ENCODE measurements at places on chromosomes 6 and 20.

DNA sequence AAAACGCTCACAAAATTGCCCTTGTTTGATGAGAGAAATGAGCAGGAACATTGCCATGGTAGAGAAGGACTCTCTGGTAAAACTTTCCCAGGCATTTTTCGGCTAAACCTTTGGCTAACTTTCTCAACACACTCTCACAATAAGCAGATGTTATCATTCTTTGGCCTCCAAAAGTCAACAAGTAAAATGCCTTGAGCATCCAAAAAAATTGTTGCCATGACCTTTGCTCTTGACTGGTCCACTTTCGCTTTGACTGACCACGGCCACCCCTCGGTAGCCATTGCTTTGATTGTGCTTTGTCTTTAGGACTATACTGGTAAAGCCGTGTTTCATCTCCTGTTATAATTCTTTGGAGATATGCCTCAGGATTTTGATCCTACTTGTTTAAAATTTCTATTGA lies 41.1 kb upstream of the PREP start:
- no peak for DNase-seq

DNA sequence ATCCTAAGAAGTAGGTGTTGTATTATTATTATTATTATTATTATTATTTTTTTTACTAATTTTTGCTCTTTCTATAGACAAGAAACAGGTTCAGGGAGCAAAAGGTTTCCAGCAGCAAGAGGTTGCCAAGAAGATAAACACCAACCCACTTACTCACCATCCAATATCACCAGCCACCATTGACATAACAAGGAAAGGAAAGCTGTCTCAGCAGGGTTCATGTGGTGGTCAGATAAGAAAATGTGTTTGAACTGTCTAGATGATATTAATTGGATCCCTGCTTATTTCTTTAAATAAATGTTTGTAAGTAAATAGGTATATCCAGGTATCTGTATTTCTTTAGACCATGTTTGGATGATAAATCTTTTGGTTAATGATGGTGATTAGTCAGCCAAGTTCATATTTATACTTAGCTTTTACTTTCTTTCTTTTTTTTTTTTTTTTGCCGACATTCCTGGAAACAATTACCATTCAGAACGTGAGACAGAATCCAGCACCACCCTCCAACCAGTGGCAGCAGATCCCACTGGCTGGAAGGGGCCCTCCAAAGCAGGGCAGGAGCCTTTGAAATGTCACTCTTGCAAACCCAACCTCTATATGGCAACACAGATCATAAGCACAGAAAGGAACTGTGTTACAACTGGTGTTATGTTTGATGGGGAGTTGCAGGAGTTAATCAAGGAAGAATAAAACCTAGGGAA lies 139.2 kb upstream of the ECI2 start:
- DNase-seq = no peak

DNA sequence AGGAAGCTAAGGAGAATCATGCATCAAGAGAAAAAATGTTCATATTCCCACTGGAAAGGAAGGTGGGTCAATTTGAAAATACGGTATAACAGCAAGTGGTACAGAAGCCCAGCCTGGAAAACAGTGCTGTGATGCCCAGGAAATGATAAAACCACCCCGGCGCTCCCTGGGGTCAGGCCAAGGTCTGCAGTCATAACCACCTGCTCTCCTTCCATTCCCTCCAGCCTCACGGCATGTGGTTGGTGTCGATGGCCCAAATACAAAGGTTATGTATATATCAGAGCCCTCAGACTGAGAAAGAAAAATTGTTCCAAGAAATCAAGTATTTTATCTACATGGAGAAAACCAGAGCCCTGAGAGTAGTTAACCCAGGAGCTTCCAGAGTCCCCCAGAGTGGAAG lies 208.1 kb upstream of the CDYL start:
- DNase-seq = no peak

DNA sequence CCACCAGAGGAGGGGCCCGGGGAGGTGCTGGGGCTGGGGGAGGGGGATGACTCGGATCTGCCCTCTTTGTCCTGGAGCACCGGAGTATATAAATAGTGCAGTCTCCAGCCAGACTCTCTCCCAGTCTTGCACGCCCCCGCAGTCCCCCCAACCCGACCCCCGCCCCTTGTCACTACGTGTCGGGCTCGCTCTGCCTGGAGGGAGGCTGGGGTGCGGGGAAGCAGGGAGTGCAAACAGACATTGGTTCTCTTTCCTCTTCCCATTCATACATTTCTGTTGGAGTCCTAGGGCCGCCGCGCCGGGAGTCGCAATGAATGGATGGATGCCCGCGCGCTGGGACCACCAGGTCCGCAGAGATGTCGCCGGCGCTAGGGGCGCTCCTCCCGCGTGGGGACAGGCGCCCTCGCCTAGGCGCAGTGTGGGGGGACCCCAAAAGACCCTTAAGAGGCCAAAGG lies 179.3 kb downstream of the TBXT start:
- no peak for DNase-seq

GRCh38 chr6:18025596-18025995 lies 38.2 kb upstream of the KIF13A start:
- DNase-seq = no peak

- no peak for DNase-seq
These were observed 176.1 kb downstream of the TRIM27 start for GRCh38 chr6:28747631-28748157.

DNA sequence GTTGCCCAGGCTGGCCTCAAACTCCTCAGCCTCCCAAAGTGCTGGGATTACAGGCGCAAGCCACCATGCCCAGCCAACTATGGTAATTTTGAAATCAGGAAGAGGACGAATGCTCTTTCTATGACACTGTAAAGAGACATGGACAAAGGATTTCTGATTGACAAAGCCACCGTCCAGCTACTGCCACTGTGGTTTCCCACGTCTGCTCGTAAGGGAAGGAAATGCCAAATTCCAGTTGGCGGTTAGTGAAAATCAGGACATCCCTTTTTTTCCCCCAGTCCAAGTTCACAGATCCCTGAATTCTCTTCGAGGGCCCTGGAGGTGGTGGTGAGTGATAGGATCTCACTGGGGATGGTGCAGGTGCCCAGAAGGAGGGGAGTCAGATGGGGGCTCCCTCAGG lies 31.2 kb downstream of the SNAI1 start:
- no peak for DNase-seq

- no peak for DNase-seq
These were observed 64.8 kb downstream of the TRIM27 start for GRCh38 chr6:28858963-28859362.

- DNase-seq = no peak
These were observed 45.1 kb upstream of the B4GALT5 start for GRCh38 chr20:49758781-49759180.

DNA sequence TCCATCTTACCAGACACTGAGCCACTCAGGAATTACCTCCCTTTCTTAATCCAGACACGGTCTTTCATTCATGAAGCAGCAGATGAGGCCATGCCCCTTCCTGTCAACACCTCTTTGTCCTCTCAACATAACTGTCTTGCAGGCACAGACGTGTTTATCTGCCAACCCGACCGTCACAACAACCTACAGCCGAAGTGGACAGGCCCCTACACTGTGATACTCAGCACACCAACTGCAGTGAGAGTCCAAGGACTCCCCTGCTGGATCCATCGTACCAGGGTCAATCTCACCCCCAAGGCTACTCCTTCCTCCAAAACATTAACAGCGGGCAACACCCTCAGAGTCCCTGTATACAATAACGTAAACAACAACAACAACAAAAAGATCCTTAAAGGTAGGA lies 30.6 kb upstream of the ULBP3 start:
- no peak for DNase-seq

- no peak for DNase-seq
These were observed 118.5 kb downstream of the SNX5 start for GRCh38 chr20:17849901-17850683.

DNA sequence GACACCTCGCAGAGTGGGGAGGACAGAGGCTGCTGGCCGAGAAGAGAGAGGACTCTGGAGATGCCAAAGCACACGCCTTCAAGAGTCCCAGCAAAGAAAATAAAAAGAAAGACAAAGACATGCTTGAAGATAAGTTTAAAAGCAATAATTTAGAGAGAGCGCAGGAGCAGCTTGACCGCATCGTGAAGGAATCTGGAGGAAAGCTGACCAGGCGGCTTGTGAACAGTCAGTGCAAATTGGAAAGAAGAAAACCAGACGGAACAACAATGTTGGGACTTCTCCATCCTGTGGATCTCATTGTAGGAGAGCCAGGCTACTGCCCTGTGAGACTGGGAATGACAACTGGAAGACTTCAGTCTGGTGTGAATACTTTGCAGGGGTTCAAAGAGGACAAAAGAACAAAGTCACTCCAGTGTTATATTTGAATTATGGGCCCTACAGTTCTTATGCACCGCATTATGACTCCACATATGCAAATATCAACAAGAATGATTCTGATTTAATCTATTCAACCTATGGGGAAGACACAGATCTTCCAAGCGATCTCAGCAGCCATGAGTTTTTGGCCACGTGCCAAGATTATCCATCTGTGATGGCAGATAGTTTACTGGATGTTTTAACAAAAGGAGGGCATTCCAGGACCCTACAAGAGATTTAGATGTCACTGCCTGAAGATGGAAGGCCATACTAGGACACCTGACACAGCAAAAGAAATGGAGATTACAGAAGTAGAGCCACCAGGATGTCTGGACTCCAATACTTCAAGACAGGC lies 52.2 kb downstream of the REV3L start:
- DNase-seq = no peak

- DNase-seq = no peak
These were observed 241.8 kb upstream of the BMP2 start for GRCh38 chr20:6525447-6526303.

- no peak for DNase-seq
These were observed 38.0 kb downstream of the EFCAB8 start for GRCh38 chr20:32896521-32897280.

GRCh38 chr6:113763876-113764275 lies 93.3 kb upstream of the MARCKS start:
- DNase-seq = no peak

DNA sequence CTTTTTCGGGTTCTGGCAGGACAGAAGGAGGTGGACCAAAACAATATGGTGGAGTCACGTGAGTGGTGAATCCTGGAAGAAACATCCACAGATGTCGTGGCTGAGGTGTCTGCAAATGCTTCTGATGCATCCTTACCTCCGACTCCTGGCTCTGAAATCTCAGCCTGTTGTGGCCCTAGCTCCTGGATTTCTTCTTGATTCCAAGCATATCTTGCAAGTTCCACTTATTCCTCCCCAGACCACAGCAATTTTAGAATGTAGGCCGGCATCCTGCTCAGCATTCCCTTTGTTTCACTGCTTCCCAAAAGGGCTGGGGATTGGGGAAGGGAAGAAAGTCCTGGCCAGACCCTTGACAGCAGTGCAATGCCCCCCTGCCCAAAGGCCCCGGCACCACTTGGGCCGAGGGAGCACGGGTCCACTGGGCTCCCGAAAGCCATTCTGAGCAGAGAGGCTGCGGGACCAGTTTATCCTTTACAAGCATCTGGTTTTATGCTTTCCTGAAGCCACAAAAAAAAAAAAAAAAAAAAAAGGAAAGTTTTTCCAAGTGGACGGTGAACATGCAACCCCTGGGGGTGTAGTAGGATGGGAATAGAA lies 200.9 kb upstream of the RNF24 start:
- DNase-seq = no peak

DNA sequence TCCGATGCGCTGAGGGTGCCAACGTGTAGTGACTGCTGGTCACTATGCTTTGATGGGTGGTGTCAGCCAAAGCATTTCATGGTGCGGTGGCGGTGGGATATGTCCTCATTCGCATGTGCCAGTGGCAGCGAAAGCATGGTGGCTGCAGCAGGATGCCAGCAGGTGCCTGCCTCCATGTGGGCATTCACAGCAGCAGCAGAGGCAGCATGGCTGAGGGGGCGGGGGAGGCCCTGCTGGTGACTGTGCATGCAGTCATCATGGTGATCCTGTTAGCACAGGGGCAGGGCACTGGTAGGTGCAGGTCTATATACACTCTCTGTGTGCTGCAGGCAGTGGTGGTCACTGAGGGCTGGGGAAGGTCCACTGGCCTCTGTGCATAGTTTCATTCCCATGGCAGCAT lies 22.0 kb downstream of the FIG4 start:
- DNase-seq = no peak

DNA sequence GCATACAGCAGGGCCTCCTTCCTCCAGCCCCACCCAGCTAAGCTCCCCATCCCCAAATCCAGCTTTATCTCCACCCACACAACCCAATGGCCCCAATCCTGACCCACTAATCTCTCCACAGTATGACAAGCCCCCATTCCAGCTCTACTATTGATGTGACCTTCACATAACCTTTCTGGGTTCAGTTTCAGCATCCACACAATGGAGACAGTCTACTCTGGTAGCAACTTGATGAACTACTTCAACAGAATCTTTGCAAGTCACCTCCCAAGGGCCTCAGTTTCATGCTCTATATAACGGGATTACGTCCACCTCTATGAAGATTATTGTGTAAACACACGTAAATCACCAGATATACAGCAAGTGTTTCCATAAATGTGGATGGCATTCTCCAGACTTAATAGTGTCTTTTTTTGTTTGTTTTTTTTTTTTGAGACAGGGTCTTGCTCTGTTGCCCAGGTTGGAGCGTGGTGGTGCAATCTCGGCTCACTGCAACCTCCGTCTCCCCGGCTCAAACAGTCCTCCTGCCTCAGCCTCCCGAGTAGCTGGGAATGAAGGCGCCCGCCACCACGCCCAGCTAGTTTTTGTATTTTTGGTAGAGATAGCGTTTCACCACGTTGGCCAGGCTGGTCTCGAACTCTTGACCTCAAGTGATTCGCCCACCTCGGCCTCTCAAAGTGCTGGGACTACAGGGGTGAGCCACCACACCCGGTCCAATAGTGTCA lies 1.4 kb downstream of the AHCY start:
- DNase-seq = no peak

DNA sequence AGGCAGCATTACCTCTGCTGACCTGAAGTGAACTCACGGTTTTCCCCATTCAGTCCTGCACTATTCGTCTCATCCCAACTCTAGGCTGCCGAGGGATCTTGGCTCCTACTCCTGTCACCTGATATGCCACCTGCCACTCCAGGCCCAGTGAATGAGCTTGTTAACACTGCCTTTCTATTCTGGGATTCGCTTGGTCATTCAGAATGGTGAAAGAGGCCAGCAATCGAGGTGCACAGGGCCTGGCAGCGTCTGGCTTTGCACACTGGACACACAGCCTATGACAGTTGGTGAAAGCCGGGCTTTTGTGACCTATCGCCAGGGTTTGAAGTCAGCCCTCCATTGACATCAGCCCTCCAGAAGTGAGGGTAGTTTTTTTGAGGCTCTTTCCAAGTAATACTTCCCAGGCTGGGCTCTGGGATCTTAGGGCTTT lies 59.3 kb upstream of the MYL9 start:
- no peak for DNase-seq

- no peak for DNase-seq
These were observed 26.9 kb downstream of the CDH26 start for GRCh38 chr20:59985164-59985563.

- no peak for DNase-seq
These were observed 99.6 kb downstream of the CEP57L1 start for GRCh38 chr6:109194880-109195279.

GRCh38 chr6:1757131-1757530 lies 147.4 kb downstream of the FOXC1 start:
- DNase-seq = peak; percentile 70

GRCh38 chr6:43428874-43429273 lies 1.5 kb downstream of the ABCC10 start:
- DNase-seq = no peak
